ENCODE measurements at places on chromosomes 7 and 10.
A peak's percentile ranks its signal among the peaks of the same experiment; 100 is the strongest.

- no peak for DNase-seq
These were observed 743 bp upstream of the PITRM1 start for GRCh38 chr10:3173171-3173878.

DNA sequence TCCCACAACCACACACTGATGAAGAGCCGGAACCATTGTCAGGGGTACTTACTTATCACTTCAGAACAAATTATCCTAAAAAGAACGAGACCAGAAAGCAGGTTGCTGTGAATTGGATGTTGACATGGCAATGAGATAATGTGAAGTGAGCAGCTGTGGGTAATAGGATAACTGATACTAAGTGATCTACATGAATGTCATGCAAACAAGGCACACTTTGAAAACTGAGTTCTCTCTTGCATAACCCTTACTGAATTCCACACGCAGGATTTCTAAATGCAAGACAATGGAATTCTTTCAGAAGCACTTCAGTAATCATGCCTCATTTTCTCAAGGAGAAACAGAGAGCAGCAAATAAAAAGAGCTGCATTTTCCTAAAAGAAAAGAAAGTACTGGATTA, 242.5 kb upstream of the TMEM229A start:
- DNase-seq = no peak

DNA sequence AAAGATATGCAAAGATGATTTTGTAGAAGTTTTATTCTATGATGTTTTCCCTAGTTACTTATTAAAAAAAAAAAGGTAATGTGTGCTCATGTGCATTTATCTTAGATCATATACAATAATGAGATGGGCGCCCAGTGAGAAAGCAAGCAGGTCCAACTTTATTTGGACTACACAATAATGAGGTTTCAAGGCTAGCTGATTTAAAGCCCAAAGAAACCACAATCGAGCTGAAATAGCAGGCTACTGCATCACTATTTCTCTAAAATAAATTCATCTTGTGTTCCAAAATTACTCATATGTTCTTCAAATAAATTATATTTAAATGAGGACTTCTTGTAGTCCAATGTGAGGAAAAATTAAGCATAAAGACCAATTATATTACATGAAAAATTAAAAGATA, 110.1 kb downstream of the JMJD1C start:
- DNase-seq = no peak

DNA sequence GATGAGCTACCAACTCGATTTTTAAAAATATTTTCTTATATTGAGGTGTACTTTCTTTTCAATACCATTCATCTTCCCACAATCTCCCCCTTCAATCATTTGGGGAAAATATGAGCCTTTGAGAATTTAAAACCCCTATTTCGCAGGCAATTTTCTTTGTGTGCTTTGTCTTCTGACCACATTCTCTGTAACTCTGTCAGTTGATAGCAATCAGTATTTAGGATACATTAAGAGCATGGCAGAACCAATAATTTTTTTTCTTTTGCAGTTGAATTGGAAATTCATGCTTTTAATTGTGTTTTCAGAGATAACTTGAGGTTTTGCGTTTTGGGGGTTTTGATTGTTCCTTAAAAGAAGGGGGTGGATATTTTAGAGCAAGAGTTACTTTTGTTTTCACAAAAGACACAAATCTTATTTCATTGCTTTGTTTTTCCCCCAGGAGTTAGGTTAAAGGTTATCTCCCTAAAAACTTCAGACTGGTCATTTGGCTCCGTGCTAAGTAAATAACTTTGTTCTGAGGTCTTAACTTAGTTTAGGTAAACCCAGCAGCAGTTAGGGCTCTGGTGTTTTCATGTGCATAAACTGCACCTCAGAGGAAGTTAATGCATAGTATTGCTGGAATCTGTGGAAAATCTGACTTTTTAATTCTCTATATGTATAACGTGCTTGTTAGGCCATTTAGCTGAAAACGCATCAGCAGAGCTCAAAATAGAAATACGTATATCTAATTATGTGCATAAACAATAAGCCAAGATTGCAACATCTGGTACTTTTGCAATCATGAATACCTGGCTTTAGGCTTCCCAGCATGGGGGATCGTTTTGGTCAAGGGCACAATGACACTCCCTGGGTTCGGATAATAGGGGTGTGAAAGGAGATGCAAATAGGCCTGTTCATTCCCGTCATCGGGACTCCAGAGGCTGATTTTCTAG, 676.4 kb upstream of the ANKRD30A start:
- DNase-seq = no peak

GRCh38 chr7:135282561-135283254, 49.1 kb downstream of the STRA8 start:
- peak; percentile 72 for DNase-seq

Measured in smooth muscle cell of the brain vasculature (primary cell).